Hepatic stellate cell (primary cell): ENCODE measurements at places on chromosomes 3 and 15.

DNA sequence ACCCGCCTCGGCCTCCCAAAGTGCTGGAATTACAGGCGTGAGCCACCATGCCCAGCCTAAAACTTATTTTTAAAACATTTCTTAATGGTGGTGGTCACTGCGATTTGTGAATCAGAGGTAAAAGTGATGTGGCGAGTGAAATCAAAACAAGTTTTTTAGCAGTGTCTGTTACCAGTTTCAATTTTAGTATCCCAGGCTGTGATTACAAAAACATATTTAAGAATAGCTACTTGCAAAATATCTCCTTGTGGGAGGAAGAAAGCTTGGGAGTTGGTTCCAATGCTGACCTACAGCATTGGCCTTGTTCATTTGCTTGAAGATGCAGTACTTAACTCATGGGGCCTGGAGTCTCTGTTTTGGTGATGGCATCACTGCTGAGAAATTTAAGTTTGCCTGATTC is 4.5 kb downstream of the RAB7A start:
- no peak for DNase-seq

DNA sequence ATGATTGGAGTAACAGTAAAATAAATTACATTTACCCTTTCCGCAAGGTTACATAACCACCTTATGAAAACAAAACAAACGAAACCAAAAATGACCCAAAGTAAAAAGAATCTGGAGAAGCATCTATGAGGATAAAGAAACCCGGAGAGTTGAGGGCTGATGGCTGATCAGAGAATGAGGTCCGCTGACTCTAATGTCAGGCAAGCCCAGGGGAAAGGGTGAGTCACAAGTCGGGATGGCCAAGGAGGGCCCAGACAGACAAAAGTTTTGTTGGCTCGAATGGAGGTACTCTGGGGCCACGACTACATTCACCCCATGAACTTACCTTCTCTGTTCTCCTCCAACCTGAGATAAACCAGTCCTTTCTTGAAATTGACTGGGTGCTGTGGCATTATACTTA is 95.7 kb downstream of the RORA start:
- no peak for DNase-seq

DNA sequence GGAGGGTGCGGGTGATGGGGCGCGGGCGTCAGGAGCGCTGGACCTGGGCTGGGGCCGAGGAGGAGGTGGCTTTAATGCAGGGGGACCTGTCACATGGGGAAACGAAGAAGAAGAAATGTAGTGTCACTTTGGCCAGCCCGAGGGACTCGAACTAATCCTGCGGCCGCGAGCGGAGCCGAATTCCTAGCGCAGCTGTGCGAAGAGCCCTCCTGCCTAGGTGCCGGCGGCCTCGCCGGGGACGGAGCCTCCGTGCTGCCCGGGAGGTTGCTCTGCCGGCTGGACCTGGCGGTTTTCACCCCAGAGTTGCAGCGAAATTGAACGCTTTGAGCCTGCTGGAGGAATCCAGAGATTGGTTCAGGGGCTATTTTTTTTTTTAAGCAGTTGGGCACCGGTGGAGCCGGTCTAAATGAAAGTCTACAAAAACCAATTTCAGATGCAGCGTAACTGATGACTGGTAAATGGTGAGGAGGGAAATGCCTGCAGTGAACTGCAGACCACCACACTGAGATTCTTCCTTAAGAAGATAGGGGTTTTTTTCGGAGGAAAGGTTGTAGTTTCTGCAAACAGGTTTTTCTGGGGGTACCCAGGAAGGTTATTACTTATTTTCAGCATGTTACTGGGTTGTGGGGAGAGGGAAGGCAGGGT is 662 bp downstream of the TMEM108 start:
- peak; percentile 31 for DNase-seq

DNA sequence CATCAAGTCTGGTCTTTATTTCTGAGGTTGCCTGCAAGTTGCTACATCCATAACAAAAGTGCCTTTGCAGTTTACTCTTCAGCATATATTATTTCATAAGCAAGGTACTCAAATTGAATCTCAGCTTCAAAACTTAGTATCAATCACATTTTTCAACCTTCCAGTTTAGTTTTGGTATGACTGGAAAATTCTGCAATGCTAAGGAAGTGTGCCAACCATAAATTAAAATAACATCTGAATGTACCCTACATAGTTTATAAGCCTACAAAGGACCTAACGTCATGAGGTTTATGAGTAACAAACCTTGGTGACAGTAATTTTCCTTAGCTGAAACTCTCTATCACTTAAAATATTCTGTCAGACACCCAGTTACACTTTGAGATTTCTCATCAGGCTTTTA is 62.8 kb downstream of the THBS1 start:
- DNase-seq, result no peak

GRCh38 chr15:36911322-36911944 is 188.9 kb downstream of the MEIS2 start:
- no peak for DNase-seq

GRCh38 chr3:119579366-119580066 is at the start of gene ADPRH:
Gene ADPRH (plus strand): TSS chr3:119579492. CDS start chr3:119582170, 2,678 bp downstream.
- peak; percentile 75 for DNase-seq

DNA sequence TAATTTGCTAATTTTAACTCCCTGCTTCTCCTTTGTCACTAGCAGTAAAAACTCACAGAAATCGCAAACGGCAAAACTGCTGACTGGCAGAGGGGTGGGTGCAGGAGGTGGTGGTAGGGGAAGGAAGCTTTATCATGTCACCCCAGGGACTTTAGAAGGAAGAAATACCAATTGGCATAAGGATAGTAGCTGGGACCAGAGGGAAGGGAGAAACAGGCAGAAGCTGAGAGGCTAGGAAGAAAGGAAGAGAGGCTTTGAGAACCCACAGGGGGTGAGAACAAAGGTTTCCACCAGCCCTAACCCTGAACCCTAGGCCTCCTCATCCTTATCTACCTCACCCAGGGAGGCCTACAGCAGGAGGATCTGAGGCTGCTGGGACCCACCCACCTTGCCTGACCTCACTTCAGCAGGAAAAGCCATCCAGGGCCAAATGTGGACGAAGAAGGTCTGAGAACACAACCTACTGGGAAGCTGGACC is 10.7 kb downstream of the ITGB5 start:
- no peak for DNase-seq

DNA sequence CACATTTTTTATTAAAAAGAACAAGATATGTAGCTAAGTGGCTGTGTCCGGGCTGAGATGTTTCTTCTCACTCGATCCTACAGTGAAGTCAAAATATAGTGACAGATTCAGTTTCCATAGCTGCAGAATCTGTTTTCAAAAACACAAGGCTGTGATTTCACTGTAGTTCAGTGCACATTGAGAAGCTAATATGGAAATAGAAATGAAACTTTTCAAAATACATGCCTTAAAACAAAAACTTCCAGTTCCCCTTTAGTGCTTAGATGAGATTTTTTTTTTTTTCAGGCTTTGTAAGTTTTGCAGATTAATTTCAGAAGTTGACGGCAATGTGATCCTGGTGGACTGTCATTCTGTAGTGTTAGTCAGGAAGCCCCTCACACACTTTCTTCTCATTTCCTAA is 23.8 kb upstream of the TRAK1 start:
- no peak for DNase-seq
